Forelimb muscle (tissue), 1 donor: ENCODE measurements at places on chromosomes 16 and 17.

GRCh38 chr17:34474706-34475105, 104.7 kb upstream of the TMEM132E start:
- no peak for DNase-seq

GRCh38 chr16:23398987-23399805, 53.8 kb downstream of the COG7 start:
- DNase-seq, result peak; percentile 50

GRCh38 chr17:17576772-17577234, 14.7 kb downstream of the PEMT start:
- DNase-seq, result no peak

DNA sequence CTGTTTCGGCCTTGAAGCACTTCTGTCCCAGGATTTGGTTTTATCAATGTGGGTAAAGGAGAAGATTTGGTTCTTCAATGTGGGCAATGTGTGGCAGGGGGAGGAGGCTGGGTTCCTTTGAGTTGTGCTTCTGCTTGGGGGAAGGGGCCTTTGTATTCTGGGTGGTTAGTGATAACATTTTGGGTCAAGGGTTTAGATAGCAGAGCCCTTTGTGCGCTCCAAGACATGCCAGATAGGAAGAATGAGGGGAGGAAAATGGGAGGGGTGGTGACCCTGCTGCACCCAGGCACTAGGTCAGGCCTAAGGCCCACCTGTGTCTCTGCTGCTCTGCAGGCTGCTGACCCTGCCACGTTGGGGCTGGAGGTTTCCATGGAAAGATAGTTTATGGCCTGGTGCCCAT, 40.0 kb upstream of the CDC42EP4 start:
- DNase-seq, result no peak

DNA sequence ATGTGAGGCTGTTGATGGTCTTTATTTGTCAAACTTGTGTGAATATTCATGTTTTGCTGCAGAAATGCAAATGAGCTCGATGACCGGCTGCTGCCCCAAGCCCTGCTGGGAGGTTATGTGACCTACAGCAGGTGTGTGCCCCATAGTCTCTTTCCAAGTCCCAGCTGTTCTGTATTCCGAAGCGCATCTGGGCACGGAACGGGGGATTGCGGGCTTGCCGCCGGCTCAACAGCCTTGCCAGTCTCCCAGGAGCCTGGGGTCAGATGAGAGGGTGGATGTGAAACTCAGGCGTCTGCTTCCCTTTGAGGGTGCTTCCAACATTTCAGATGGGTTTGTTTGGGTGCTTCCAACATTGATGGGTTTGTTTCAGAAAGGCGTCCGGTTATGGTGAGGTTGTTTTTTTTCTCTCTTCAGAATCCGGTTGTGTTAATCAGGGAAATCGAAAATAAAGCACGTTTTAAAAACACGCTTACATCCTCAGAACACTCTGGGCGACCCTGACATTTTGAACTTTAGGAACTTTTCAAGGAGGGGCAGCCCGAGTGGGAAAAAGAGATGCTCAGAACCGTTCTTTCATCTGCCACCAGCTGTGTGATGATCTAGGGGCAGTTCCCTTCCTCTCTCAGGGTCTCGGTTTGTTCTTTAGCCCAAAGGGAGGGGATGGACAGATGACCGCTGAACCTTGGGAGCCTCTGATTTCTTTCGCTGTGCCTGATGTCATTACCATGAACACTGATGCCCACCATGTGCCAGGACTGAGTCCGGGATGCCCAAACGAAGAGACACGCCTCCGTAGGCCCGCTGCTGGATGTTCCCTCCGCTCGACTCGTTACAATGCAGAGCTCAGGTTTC, 47.8 kb upstream of the AMZ2 start:
- DNase-seq, result no peak
